ENCODE measurements at places on chromosomes 2 and 18.

GRCh38 chr2:88038263-88039105 is 17.1 kb downstream of the KRCC1 start:
- no peak for DNase-seq
- H3K36me3 ChIP-seq: peaks cover 2% of the 10 kb centered on the region
- no peaks in the 10 kb centered on the region for H3K4me1 ChIP-seq
- H3K4me3 ChIP-seq: no peak overlapping the region
- no peaks in the 10 kb centered on the region for H3K27me3 ChIP-seq

DNA sequence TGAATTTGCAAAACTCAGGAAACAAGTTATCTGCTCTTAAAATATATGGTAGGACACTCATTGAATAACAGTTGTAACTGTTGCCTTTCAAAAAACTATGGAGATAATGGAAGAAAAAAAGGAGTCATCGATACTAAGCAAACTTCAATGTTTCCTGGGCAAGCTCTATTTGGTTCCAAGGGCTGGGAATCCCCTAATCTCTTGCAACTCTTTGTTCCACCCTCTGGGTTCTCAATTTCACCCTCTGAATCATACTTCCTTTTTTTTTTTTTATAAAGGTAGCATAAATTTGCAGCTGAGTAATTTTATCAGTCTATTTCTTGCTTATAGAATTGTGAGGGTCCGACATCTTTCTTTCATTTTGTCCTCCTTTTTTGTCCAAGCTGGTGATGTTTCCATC is 36.7 kb downstream of the SLC9A4 start:
- no peaks in the 10 kb centered on the region for H3K36me3 ChIP-seq
- no peaks in the 10 kb centered on the region for H3K4me1 ChIP-seq
- no peak for DNase-seq
- H3K27ac ChIP-seq: no peak overlapping the region
- peaks cover 6% of the 10 kb centered on the region for H3K27me3 ChIP-seq
- no peak overlapping the region for H3K4me3 ChIP-seq

DNA sequence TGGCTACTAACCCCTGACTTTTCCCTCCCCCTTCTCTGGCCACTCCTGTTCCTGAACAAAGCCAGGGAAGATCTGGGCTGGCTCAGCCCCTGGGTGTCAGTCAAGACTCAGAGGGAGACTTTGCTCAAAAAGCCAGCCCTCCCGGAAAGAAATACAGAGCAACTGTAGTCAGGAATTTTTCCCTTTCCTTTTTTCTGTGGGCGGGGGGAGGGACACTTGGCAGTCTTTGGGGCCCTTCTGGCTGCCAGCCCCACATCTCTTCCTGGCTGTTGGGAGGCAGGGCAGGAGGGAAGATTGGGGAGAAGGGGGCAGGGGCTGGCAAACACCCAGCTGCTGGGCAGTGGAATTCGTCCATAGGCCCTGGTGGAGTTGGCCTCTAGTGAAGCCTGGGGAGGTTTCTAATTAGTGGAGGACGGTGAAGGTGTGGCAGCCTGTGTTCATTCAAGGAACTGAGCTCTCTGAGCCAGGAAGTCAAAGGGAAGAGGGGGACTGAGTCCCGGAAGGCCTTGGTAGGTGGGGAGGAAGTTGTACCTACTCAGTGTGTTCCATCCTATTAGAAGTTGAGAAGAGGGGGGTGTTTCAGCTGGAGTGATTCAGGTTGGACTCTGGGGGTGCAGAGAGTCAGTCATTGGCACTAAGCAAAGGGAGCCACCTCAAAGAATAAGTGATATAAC is 10.9 kb downstream of the IGFBP2 start:
- no peaks in the 10 kb centered on the region for H3K36me3 ChIP-seq
- H3K4me3 ChIP-seq: no peak overlapping the region

DNA sequence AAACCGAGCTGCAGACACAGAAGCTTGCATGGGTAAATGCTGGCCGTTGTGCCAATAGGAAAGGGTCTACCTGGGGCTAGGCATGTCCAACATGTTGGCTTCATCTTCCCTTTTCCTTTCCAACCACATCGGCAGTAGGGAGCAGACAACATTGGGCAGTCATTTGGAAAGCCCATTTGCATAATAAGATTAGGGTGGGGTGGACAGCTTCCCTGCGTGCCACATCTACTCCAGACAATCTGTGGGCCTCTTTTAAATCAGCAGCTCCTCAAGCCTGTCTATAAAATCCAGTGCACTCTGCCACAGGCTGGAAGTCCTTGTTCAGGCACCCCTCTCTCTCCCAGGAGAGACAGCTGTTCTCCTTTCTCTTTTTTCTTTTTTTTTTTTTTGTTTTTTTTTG is 203.6 kb upstream of the KYNU start:
- H3K27me3 ChIP-seq: no peaks in the 10 kb centered on the region
- no peaks in the 10 kb centered on the region for H3K36me3 ChIP-seq
- no peak for DNase-seq

GRCh38 chr2:80869858-80870438 is 565.4 kb upstream of the LRRTM1 start:
- no peak overlapping the region for H3K27ac ChIP-seq
- H3K4me1 ChIP-seq: no peaks in the 10 kb centered on the region
- no peak for DNase-seq
- H3K36me3 ChIP-seq: no peaks in the 10 kb centered on the region
- H3K4me3 ChIP-seq: no peak overlapping the region
- H3K27me3 ChIP-seq: no peaks in the 10 kb centered on the region

DNA sequence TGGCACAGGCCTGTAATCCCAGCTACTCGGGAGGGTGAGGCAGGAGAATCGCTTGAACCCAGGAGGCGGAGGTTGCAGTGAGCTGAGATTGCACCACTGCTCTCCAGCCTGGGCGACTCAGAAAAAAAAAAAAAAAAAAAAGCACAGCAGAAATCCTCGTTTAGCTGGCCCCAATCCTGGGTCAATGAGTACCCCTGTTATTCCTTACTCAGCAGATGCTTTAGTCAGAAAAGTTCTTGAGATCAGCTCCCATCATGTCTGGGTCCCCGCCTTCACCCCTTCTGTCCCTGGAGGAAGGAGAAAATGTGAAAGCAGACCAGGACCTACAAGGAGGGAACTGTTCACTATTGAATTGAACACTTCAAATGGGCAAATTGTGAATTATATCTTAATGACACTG is 16.4 kb upstream of the KCNG3 start:
- H3K36me3 ChIP-seq: no peaks in the 10 kb centered on the region
- H3K4me3 ChIP-seq: no peak overlapping the region
- no peaks in the 10 kb centered on the region for H3K27me3 ChIP-seq
- H3K27ac ChIP-seq: no peak overlapping the region
- H3K4me1 ChIP-seq: no peaks in the 10 kb centered on the region

DNA sequence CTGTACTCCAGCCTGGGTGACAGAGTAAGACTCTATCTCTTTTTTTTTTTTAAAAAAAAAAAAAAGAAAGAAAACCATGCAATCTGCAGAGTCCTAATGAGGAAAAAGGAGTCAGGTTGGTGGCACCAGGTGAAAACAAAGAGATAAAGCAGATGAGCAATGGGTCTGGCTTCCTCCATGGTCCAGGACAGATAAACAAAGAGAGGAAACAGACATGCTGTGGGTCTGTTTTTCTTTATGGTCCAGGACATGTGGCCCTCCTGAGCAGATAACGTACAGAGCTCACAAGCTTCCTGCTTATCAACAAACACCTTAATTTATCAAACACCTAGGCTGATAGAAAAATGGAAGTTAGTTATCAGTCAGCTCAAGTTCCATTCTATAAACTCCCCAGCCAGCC is 24.4 kb upstream of the TUBB6 start:
- no peaks in the 10 kb centered on the region for H3K27me3 ChIP-seq
- no peak for DNase-seq
- peaks cover 11% of the 10 kb centered on the region for H3K4me1 ChIP-seq
- H3K36me3 ChIP-seq: no peaks in the 10 kb centered on the region

GRCh38 chr2:205721057-205721449 is 38.8 kb downstream of the NRP2 start:
- H3K27me3 ChIP-seq: no peaks in the 10 kb centered on the region
- H3K4me3 ChIP-seq: no peak overlapping the region
- no peak overlapping the region for H3K27ac ChIP-seq

- no peak overlapping the region for H3K27ac ChIP-seq
- H3K36me3 ChIP-seq: no peaks in the 10 kb centered on the region
- no peak overlapping the region for H3K4me3 ChIP-seq
- no peak for DNase-seq
- peaks cover 2% of the 10 kb centered on the region for H3K4me1 ChIP-seq
Measured at GRCh38 chr2:105643405-105644173, 101.1 kb upstream of the NCK2 start.

Measured in liver (tissue), 10 donors.